Chondrocyte (in vitro differentiated cells): ENCODE measurements at places on chromosomes 11 and 22. TPM values are rescaled to one million over a fixed set of nuclear protein-coding genes. Genes with fewer than 3 reads are reported as not detected.

Gene ABTB2
- 2.2 to 3.1 TPM (median 3.1 TPM) in 3 replicates for total RNA-seq

Gene CD44
- 176 to 179 TPM (median 177 TPM) in 3 replicates for total RNA-seq

Gene USH1C
- total RNA-seq = 0.72 to 0.92 TPM in 2 of 3 replicates, not detected in the other

Gene GSTT2B
- total RNA-seq = 1.8 to 2.9 TPM in 2 of 3 replicates, not detected in the other

Gene FOLR3
- total RNA-seq = not detected in 3 replicates

Gene C22orf31
- total RNA-seq = not detected in 3 replicates

Gene INS
- total RNA-seq = not detected in 3 replicates

Gene RTN4R
- total RNA-seq = 0.75 to 5.5 TPM (median 5.5 TPM) in 3 replicates

Gene SOX6
- total RNA-seq = 27.2 to 46.1 TPM (median 29.9 TPM) in 3 replicates

Gene CDC45
- total RNA-seq = 2.2 to 13.3 TPM (median 2.9 TPM) in 3 replicates
